ENCODE measurements at places on chromosomes 7 and 10. TPM values are rescaled to one million over a fixed set of nuclear protein-coding genes. Genes with fewer than 3 reads are reported as not detected.

The FAM25C gene
- not detected for total RNA-seq

The FAM170B gene
- not detected for total RNA-seq

The VENTX gene
- not detected for total RNA-seq

The RBP4 gene
- total RNA-seq = not detected

The ACSM6 gene
- total RNA-seq = not detected

The ATG9B gene
- total RNA-seq = 12.3 TPM

The LRRC61 gene
- 26.1 TPM for total RNA-seq

The SERPINE1 gene
- 0.06 TPM for total RNA-seq

The GSTK1 gene
- total RNA-seq = 137 TPM

The MPP7 gene
- total RNA-seq = 11.0 TPM

The ASB4 gene
- total RNA-seq = not detected

The IDE gene
- total RNA-seq = 37.6 TPM
